ENCODE measurements at places on chromosomes 5 and 9.

DNA sequence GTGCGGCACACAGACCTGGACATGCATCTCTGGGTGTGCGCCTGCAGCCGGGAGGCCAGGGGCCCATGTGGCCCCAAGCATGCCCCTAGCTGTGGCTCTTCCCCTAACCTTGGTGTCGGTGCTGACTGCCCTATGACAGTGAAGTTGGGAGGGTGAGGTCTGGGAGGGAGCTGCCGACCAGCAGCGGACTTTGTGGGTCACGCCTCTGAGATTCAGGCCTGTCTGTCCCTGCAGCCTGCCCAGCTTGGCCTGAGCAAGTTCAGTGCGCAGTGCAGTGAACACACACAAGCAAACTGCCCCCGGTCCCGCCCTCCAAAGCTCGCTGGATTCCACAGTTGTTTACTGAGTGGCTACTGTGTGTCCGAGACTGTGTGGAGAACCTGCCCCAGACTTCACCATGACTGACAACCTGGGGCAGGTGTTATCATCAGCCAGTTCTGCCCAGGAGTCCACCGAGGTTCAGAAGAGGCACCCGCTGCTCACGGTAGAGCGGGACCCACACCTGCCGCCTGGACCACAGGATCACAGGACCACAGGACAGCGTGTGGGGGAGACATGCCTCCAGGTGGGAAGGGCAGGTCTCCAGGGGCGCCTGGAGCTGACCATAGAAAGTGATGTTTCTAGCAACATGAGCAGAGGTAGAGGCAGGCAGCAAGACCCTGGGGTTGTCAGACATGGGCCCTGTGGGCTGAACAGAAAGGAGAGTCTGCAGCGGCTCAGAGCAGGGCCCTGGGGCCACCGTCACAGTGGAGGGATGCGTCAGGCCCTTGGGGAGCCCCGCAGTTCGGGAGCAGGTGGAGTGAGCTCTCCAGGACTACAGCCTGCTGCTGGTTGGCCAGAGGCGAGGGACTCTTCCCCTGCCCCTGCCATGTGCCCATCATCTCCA lies 105.1 kb downstream of the PHF2 start:
- peak; percentile 10 for DNase-seq

GRCh38 chr5:59496524-59497134 lies 396.9 kb downstream of the PDE4D start:
- DNase-seq, result no peak

DNA sequence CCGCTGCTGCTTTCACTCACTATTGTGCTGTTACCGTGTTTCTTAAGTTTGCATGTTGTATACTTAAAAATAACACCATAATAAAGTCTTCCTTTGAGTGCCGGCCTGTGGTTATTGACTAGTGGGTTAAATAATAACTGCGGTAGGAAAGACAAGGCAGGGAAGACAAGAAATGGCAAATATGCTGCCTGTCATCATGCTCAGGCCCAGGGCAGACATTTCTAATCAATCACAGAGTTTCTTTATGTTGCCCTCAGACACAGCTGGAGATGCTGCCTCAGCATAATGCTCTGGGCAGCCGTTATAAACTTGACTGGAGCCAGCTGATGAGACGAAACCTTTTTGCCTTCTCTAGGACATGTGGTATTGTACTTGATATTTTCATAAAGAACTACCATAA lies 215.0 kb downstream of the GAPVD1 start:
- DNase-seq, result no peak

GRCh38 chr5:167759057-167759821 lies 532.2 kb upstream of the WWC1 start:
- DNase-seq, result no peak

DNA sequence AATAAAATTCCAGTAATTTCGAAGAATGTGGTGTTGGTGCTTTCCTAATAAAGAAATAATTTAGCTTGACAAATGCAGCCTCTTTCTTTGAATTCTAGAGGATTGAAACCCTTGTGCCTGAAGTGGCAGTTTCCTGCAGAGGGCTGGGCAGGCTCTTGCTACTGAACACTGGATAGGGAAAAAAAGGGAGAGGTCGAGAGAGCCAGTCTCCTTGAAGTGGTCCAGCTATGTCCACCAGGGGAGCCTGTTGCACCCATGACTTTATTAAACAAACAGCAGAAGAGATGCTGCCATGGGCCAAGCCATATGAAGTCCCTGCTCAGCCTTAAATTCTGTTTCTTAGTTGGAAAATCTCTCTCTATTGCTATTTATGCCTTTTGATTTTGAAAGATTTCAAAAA lies 178.4 kb downstream of the SMARCA2 start:
- no peak for DNase-seq

GRCh38 chr9:32403567-32404260 lies 19.3 kb downstream of the ACO1 start:
- DNase-seq, result no peak

GRCh38 chr5:178502401-178503100 lies 87.6 kb downstream of the COL23A1 start:
- no peak for DNase-seq

DNA sequence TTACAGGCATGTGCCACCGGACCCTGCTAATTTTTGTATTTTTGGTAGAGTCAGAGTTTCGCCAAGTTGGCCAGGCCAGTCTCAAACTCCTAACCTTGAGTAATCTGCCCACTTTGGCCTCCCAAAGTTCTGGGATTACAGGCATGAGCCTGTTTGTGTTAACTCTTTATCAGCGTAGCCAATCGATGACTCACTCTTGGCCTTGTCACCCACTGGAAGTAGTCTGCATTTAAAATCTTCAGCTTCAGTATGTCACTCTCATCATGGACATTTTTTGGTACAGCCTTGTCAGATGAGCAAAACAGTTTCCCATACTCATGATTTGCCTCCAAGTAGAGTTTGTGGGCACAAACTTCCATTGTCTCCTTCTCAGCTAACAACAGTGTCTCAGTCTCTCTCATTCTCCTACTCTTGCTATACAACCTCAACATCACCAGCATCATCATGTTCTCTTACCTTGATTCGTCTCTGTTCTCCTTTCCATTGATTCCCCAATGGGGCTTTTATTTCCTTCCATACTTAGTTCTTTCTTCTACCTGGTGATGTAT lies 22.5 kb downstream of the MUSK start:
- no peak for DNase-seq

GRCh38 chr9:89719202-89719601 lies 114.4 kb downstream of the GADD45G start:
- DNase-seq, result no peak

GRCh38 chr5:157217289-157218024 lies 36.8 kb downstream of the ITK start:
- DNase-seq, result no peak

GRCh38 chr5:139794067-139794846 lies 1.4 kb upstream of the PSD2 start:
- no peak for DNase-seq

DNA sequence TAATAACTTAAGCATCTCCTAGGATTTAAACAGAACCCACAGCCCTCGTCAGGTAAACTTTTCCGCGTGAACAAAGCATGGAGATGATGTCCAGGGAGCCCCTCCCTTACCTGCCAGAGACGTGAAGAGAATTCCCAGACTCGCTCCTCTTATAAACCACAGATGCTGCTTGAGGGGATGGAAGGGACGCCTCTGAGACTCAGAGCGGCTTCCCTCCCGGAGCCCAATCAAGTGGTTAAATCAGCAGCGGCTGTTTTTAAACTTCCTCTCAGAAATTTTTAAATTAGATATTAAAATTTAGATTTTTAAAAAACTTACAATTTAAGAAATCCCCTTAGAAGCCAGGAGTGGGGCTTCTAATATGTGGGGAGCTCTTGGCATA lies 71.8 kb downstream of the RAPGEF1 start:
- no peak for DNase-seq

GRCh38 chr9:34573599-34574325 lies 15.8 kb downstream of the CNTFR start:
- no peak for DNase-seq
